Activated CD8-positive, alpha-beta memory T cell treated with anti-CD3 and anti-CD28 coated beads, Interleukin-2, amount 10 ng/mL, durations not matched to agents 7 days and 5 days (primary cell): ENCODE measurements at places on chromosomes 16 and 17. TPM values are rescaled to one million over a fixed set of nuclear protein-coding genes. Genes with fewer than 3 reads are reported as not detected.
A peak's percentile ranks its signal among the peaks of the same experiment; 100 is the strongest.

Gene PRCD
- not detected for total RNA-seq

DNA sequence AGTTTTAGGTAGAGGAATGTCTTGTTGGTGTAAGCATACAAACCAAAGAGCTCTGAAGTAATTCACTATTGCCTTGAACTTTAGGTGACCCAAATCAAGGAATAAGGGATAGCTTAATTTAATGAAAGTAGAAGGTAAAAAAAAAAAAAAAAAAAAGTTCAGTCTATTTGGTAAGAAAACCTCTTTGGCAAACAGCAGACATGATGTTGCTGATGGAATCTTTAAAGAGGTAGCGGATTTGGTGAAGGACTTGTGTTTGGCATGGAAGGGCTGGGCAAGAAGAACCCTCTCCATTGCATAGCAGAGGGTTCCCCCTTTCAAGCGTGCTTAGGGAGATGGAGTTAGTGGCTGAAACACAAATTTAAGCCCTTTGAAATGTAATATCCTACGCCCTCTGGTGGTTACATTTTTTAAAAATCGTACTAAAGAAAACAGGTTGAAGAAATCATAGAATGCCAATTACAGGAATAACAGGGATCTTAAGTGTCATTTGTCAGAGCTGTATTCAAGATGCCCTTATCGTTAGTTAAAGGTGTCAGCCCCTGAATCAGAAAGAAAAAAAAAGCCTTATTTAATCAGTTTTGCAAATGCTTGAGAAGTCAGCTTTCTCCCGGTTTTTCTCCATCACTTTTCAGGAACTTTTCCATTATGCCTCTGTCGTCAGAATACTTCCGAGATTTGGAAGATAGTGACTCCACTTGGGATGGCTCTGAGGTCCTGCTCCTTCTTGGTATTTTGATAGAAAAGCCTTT is 383.1 kb downstream of the KCNJ2 start:
- no peaks in the 10 kb centered on the region for H3K4me1 ChIP-seq
- H3K36me3 ChIP-seq: no peaks in the 10 kb centered on the region
- H3K27me3 ChIP-seq: no peaks in the 10 kb centered on the region
- no peak overlapping the region for H3K27ac ChIP-seq
- H3K4me3 ChIP-seq: no peak overlapping the region

Gene NLRC3
- 77.2 TPM for total RNA-seq

Gene SHBG
- not detected for total RNA-seq

GRCh38 chr17:83083368-83084201 is 4.2 kb downstream of the METRNL start:
- peak overlapping the region; percentile 92 for H3K27ac ChIP-seq
- peak overlapping the region; percentile 75 for H3K4me3 ChIP-seq
- H3K36me3 ChIP-seq: peaks cover 28% of the 10 kb centered on the region
- peak; percentile 88 for DNase-seq
- peaks cover 3% of the 10 kb centered on the region for H3K27me3 ChIP-seq
- peaks cover 58% of the 10 kb centered on the region for H3K4me1 ChIP-seq

Gene OR1A1
- total RNA-seq: not detected

GRCh38 chr16:21982108-21982507 is 18.8 kb downstream of the PDZD9 start:
- DNase-seq: no peak
- peaks cover 52% of the 10 kb centered on the region for H3K36me3 ChIP-seq
- H3K4me3 ChIP-seq: no peak overlapping the region

GRCh38 chr16:66668777-66669444 is 27.6 kb downstream of the CMTM4 start:
- H3K27ac ChIP-seq: no peak overlapping the region
- no peaks in the 10 kb centered on the region for H3K27me3 ChIP-seq
- H3K4me1 ChIP-seq: no peaks in the 10 kb centered on the region
- no peak overlapping the region for H3K4me3 ChIP-seq

GRCh38 chr16:18983565-18984434 is at the start of gene TMC7:
Gene TMC7, plus strand, starts transcription at chr16:18983934. Its CDS starts 130 bp downstream, at chr16:18984064.
- DNase-seq: peak; percentile 48
- H3K27ac ChIP-seq: no peak within 1 kb of the TSS
- H3K27me3 ChIP-seq: peaks cover 34% of the 10 kb centered on the region
- H3K36me3 ChIP-seq: no peaks in the 10 kb centered on the region
